ENCODE measurements at places on chromosomes 16 and 17.

DNA sequence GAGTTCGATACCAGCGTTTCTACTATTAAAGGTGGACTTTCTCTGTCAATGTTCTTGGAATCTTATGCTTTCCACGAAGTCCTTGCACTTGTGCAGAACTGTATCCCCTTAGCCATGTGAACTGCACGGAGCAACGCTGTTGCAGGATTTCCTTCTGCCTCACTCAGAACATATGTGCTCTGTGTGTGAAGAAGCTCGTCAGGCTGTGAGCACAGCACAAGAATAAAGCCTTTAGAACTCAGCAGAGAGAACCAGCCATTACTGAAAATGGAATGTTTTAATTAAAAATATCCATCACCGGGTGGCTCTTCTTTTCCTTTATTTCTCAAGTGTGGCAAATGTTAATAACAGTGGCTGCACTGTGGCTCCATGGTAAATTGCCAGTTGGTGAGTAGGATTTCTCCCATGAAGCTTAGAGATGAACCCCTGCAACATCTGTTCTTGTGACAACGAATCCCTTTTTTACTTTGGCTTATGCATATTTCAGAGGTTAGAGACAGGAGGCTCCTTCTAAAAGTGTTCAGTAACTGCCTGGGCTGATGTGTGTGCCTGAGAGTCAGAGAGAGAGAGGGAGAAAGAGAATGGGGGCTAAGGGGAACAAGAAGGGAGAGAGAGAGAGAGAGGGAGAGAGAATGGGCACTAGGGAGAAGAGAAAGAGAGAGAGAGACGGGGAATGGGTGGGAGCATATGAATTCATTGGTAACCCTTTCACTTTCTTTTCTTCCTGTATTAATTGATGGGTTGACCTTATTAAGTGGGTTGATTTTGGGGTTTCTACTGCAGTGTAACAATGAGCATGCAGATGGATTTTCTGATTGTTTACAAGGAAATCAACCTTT is 50.0 kb downstream of the RPTOR start:
- DNase-seq, result no peak

DNA sequence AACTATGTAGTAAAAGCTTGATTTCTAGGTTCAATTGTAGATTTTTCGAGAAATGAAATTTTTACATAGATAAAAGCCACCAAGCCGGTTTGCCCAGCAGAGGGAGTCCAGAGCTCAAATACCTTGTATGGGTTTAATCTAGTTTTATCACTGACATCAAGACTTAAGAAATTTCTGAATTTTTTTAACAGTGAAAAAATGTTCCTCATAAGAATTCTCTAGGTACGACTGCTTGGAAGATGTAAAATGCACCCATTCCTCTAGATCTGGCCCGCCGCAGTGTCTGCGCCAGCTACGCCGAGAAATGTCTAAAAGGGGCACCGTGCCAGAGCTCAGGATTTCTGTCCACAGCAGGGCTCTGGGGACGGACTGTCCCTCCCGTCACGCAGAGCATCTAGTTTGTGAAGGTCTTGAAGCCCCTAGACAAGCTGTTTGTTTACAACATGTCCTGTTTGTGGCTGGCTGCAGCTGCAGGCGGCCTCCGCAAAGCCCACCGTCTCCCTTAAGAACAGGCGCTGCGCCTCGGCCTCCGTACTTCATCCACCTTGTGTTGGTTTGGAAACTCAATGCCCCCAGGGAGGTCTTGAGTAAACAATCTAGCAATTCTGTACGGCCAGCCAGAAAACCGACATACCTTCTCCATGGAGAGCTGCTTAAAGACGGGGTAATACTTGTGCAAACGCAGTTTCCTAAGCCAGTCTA is 24.8 kb downstream of the MAP1LC3B start:
- no peak for DNase-seq

GRCh38 chr17:71260366-71260940 is 860.4 kb upstream of the SOX9 start:
- no peak for DNase-seq

DNA sequence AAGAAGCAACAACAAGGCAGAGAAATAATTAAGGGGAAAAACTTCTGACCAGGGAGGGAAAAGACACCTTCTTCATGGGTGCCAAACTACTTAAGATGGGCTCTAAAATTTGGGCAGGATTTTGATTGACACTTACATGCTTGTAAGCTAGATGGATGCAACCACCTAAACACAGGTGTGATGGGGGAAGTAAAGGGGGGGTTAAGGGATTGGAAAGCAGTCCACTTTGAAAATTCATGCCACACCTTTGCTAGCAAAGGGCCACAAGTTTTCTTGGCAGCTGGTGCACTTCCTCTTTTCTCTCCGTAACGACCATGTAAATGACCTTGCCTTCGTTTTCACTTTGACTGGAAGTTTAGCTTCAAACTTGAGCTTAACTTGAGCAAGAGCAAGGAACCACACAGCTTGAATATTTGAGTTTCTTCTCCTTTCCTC is 14.3 kb upstream of the PRKAR1A start:
- DNase-seq, result no peak

- DNase-seq, result no peak
These were observed 116.5 kb downstream of the ADCY9 start for GRCh38 chr16:3999479-4000325.

GRCh38 chr16:23868136-23868535 is 32.4 kb downstream of the PRKCB start:
- no peak for DNase-seq

GRCh38 chr17:39612935-39613464 is 5.3 kb upstream of the NEUROD2 start:
- DNase-seq, result no peak

GRCh38 chr16:87343753-87344050 is 26.5 kb upstream of the C16orf95 start:
- DNase-seq, result no peak
